Glomerular endothelial cell (primary cell): ENCODE measurements at places on chromosomes 4 and X. TPM values are rescaled to one million over a fixed set of nuclear protein-coding genes. Genes with fewer than 3 reads are reported as not detected.

HSD17B13 gene
- not detected in 2 replicates for total RNA-seq

SPIN2B gene
- total RNA-seq: 5.5 and 12.2 TPM in 2 replicates

ADH1C gene
- not detected in 2 replicates for total RNA-seq

DNA sequence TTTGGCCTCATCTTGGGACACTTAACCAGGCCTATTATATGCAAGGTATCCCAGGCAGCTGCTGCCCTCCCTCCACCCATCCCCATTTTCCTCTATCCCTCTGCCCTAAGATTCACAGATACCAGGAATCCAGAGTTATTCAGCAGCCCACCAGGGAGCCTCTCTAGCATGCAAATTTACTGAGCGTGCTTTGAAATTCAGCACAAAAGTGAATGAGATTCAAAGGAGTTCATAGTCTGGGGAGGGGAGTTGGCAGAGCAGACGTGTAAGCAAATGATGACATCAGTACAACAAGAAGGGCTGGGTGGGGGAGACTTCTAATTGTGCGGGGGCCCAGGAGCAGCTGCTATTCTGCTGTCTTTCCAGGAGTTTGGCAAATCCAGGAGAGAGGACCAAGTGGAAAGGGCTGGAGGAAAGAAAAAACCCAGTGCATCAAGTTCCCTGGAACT is 1.7 kb upstream of the MTM1 start:
- no peak for DNase-seq

DNA sequence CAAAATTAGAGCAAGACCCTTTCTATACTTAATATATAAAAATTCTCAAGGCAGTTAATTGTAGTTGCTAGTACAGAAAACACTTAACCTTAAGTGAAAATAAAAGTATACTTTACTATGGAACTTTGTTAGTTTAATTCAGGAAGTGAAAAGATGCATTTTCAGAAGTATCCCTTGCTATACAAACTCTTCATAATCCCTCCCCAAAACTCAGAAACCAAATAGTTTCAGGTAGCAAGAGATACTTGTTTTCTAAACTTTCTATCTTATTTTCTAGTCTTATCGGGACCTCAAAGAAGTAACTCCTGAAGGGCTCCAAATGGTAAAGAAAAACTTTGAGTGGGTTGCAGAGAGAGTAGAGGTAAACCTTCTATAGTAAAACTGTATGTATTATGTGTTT is 14.3 kb downstream of the PAICS start:
- DNase-seq: no peak

- no peak for DNase-seq
Observed at GRCh38 chr4:115149106-115149505, 35.7 kb upstream of the NDST4 start.

DNA sequence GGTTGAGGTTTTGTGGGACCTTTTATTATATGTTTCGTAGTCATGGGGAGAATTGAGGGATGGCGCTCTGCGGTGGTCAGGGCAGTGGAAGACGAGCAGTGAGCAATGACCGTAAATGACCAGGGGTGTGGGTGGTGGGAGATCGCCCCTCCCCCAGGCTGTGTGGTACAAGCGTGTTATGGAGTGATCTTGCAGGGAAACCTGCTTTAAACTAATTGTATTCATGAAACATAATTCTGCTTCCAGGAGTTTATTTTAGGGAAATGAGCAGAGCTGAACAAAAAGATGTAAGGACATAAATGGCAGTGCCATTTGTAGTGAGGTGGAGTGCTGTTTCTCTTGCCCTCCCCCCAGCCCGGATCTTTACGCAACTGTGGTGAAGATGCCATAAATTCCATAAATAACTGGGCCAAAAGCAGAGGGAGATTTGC is 20.2 kb downstream of the GYG2 start:
- DNase-seq: no peak

- no peak for DNase-seq
Observed at GRCh38 chr4:4818415-4819212, 40.9 kb upstream of the MSX1 start.

DNA sequence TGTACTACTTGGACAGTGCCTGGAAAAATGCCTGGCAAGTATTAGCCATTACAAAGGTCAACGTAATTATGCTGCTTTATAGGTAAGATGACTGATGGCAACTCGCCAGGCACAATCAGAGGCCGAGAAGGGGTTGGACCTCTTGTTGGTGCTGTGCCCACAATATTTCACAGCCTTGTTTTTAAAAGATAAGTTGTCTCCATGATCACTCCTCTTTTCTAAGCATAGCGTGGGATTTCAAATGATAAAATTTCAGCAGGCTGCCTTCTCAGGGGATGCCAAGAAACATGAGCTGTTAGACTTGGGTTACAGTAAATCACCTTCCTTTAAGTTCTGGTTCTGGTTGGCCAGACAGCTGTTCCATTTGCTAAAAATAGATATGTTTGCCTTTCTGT is 26.9 kb downstream of the HOPX start:
- no peak for DNase-seq

DNA sequence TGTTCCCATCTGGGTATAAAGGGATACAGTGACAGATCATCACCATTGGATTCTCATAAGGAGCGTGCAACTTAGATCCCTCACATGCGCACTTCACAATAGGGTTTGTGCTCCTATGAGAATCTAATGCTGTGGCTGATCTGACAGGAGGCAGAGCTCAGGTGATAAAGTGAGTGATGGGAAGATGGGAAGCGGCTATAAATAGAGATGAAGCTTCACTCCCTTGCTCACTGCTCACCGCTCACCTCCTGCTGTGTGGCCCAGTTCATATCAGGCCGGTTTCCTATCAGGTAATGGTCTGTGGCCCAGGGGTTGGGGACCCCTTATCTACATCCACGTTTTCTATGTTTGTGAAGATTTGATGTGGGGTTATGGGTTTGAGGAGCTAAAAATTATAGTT is 43.7 kb downstream of the FAT4 start:
- DNase-seq: no peak

DNA sequence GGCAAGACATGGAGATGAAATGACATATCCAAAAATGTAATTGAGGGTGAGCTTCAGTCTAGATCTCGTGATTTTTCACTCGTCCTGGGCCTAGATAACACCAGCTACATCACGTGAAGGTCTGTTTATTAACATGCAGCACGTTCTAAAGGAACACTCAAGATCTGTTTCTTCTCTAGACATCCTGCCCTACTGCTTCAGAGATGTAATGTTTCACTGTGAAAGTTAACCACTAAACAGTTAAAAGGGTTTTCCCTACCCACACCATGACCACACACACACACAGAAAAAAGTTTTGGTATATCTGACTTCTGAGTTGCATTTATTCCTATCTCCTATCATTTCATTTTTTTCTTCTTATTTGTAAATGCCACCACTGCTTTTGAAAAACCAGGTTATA is 52.3 kb upstream of the SMIM31 start:
- DNase-seq: no peak
